ENCODE measurements at places on chromosomes 4 and X.

- no peak for DNase-seq
Measured at GRCh38 chrX:46572340-46572936, 1.1 kb upstream of the CHST7 start.

GRCh38 chr4:112518675-112519074 is 2.7 kb upstream of the NEUROG2 start:
- no peak for DNase-seq

DNA sequence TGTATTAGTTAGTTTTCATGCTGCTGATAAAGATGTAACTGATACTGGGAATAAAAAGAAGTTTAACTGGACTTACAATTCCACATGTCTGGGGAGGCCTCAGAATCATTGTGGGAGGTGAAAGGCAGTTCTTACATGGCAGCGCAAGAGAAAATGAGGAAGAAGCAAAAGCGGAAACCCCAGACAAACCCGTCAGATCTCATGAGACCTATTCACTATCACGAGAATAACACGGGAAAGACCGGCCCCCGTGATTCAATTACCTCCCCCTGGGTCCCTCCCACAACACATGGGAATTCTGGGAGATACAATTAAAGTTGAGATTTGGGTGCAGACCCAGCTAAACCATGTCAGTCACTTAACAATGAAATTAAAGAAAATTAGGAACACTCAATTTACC is 499.1 kb downstream of the FSTL5 start:
- no peak for DNase-seq

GRCh38 chr4:5791654-5792053 is 80.7 kb downstream of the EVC start:
- DNase-seq: no peak

DNA sequence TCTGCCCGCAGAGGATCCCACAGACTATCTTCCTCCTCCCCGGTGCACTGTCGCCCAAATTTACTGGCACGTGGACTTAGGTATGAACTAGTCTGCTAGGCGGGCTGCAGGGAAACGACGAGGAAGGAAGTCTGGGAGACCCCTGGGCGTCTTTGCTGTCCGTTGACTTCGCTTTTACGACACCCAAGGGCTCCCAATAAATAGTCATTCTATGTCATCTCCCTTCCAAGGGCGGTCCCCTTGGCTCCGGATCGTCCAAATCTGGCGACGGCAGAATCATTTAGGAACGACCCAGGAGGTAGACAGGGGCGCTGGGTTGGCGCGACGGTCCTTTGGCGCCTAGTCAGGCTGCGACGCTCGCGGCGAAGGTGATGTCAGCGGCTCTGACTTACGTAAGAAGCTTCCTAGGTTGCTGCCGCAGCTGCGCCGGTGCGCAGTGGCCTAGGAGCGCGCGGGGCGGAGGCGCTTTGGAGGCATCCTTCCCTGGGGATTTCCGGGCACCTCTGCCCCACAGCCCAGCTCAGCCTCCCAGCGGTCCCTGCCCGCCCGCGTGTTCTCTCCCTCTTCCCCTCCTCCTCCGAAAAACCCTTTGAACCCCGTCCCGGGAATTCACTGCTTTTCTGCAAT is 2.2 kb downstream of the NHS start:
- DNase-seq: peak; percentile 0

DNA sequence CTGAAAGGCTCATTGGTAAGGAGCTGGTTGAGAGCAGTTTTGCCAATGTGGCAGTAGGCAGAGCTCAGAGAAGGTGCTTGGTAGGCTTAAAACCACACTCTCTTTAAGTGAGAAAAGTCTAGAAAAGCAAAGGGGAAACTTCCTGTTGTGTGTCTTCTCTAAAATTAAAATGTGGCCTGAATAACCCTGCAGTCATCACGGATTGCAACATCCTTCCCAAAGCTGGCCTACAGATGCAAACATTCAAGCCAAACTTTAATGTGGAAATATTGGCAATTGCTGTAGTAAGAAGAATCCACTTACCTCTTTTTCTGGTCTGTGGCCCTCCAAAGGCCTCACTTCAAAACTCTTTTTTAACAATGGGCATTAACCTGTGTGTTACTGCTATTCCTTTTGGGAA is 348.5 kb downstream of the OPHN1 start:
- DNase-seq: no peak

GRCh38 chrX:112867570-112867969 is 26.9 kb upstream of the AMOT start:
- DNase-seq: no peak

DNA sequence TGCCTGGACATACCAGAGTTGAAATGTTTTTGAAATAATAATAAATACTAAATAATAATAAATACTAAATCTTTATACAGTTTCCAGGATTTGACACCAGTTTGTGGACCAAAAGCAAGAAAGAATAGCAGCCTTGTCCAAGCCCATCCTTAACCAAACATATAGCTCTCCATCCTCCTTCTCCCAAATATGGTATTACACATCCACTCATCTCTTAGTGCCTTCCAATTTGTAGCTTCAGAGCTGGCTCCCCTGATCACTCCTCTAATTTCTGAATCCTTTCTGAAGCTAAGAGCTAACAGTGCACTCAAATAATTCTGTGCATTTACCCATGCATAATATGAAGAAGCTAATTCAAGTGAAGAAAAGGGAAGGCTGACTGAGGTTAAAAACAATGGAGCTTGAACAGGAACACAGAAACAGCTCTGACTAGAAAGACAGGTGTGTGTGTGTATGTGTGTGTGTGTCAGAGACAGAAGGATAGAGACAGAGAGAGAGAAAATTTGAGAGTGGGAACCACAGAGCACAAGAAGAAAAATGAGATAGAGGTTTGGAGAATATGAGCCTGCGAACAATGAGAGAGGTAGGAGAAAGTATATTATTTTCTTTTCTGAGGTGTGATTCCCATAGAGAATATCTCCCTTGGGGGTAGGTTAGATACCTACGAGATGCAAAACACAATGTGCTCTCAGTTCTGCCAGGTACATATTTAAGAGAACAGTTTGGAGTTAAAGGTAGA is 123.5 kb downstream of the CAMK2D start:
- no peak for DNase-seq

DNA sequence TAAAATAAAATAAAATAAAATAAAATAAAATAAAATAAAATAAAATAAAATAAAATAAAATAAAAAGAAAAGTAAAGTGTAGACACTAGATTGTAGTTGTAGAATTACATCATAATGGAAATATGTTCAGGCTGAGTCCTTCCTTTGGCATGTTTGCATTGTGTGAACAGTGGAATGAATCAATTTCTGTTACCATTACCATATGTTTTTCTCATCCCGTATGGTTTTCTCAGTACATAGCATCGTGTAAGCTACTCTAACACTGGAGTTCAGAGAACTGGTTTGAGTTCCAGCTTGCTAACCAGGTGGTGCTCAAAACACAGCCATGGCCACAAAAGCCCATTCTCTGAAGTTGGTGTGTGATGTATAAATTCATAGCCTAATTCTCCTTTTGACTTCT is 45.9 kb downstream of the USP11 start:
- DNase-seq: no peak

GRCh38 chr4:4549534-4549933 is 7.7 kb upstream of the STX18 start:
- no peak for DNase-seq

DNA sequence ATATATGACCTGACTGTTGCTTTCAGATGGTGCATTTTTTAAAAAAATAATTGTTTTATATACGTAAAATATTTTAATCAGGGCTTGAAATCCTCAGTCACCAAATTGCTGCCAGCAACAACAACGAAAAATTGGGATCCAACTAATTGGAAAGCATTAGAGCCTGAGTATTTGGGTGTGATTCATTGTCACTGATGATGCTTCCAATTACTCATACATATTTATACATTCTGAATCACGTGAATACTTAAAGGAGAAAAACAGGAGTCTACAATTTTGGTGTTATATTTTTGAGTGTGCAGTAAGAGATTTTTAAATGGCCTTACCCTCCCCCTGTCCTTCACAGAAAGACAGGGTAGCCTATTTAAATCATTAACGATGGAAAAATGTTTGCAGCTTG is 765.6 kb upstream of the TENM3 start:
- no peak for DNase-seq

- no peak for DNase-seq
Measured at GRCh38 chr4:89658701-89659024, 178.3 kb downstream of the SNCA start.

DNA sequence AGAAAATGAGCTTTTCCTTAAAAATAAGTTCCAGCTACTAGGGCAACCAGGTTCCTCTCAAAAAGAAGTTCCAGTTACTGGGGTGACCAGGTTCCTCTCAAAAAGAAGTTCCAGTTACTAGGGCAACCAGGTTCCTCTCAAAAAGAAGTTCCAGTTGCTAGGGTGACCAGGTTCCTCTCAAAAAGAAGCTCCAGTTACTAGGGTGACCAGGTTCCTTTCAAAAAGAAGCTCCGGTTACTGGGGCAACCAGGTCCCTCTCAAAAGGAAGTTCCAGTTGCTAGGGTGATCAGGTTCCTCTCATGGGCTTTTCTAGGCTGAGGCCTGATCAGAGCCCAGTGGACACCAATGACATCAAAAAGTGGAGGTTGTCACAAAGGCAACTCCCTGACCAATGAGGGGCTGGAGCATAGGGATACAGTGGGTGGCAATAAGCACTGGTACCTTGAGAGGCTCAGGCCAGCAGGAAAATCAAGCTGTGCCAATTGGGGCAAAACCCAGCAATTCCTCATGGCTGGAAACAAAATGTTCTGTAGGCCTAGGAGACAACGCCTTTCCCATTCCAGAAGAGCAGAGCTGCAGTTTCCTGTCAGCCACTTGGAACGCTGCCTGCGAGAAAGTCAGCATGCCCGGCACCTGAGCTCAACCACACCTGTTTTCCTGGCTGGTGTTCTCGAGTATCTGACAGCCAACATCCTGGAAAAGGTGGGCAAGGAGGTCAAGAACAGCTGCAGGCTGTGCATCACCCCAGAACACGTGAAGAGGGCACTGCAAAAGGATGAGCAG is 12.3 kb upstream of the SYTL5 start:
- DNase-seq: no peak

DNA sequence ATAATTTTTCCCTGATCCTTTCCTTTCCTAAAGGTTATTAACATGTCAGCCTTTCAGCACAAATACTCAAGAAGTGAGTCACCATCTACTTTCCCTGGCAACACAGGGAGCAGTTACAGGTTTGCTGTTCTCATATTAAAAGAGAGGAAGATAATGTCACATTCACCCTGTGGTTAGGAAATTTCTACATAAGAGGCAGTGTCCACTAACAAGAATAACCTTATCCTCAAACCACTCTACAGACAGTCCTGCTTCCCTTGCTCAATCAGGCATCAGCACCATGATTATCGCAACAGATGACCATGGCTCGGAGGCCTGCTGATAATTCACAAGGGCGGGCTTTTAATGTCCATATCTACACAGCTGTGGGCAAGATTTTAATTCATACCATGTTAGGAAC is 30.9 kb downstream of the RNF150 start:
- no peak for DNase-seq

All from activated T-cell treated with anti-CD3 and anti-CD28 coated beads for 24 hours (primary cell).